Cerebellum (tissue), 4 donors: ENCODE measurements at places on chromosomes 1 and 21. TPM values are rescaled to one million over a fixed set of nuclear protein-coding genes. Genes with fewer than 3 reads are reported as not detected.

GBP1 gene
- total RNA-seq = 0.82 TPM

DNA sequence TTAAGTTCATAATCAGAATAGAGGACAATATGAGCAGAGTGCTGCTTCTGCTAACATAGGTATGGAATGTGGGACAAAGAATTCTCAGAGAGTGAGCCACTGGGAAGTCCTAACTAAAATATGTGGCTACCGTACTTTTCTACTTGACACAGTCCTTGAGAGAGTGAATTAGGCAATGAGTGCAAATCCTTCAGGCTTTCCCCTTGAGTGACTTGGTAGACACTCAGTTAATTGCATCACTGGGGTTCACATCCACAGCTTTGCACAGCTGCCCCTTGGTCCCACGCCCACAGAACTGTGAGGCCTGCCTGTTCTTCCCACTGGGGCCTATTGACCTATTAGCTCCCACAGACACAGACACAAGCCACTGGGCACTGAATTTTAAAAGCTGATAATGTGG lies 40.5 kb upstream of the PAXBP1 start:
- DNase-seq = no peak

- peak; percentile 54 for DNase-seq
These were observed 53.2 kb downstream of the SYT2 start for GRCh38 chr1:202656951-202657646.

ETNK2 gene
- 14.6 TPM for total RNA-seq

LCA5L gene
- total RNA-seq = 0.18 TPM

GRCh38 chr1:202664083-202664482 lies 46.2 kb downstream of the SYT2 start:
- DNase-seq = no peak
